ENCODE measurements at places on chromosomes 4 and X. TPM values are rescaled to one million over a fixed set of nuclear protein-coding genes. Genes with fewer than 3 reads are reported as not detected.

DNA sequence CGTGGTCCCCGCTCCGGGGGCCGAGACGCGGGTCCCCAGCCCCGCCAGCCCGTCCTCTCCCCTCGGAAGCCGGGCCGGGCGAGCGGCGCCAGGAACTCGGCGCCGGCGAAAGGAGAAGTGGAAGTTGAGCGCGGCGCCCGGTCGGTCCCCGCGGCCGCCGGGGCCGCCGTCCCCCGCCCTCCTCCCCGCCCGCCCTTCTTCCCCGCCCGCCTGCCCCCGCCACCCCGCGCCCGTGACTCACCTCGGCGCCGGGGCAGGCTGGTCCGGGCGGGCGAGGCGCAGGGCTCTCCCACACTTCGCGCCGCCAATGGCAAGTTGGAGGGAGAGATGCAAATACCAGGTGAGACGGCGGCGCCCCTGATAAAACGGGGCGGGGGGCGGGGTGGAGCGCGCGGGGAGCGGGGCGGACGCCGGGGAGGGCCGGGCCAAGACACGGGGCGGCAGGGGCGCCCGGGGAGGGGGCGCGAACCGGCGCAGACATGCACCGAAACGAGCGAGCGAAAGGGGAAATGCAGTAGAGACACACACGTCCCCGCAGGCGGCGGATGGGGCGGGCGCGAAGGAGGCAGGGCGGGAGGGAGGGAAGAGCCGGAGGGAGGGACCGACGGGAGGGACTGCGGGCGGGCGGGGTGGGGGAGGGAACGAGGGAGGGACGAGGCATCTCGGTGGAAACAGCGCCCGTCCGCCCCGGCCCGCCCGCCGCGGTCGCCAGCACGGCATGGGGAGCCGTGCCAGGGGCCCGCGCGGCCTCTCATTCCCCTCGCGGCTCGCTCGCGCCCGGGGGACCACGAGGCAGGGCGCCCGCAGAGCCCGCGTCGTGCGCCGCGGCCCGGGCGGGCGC is at the start of gene ELF4:
TSS of gene ELF4 (minus strand) at position 119 of the 841 bp plus-strand sequence. CDS start 29,167 bp downstream, outside the sequence.
- DNase-seq = peak; percentile 68

DNA sequence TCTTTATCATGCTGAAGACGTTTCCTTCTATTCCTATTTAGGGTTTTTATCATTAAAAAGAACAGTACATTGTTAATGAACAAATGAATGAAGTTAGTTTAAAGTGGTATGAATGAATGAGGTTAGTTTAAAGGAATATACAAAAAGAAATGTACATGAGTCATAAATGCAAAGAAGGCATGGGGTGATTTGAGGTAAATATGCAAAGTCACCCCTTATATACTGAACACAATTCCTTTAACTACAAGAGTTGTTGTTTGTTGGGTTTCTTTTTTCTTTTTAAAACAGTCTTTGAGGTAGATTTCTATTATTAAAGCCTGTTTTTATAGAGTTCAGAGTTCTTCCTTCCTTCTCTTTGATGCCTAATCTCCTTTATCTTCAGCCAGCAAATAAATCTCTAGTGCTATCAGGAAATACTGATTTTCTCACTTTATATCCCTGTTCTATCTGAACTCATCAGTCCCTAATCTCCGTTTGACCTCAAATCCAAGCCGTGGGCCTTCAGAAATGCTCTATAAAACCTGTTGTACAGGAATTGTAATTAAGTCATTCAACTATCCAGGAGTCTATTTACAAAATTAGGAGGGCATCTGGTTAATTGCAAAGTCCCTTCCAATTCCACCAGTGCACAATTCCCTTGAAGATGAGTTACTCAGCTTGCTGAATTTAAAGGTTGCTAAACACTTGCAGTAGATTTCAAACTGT is 31.6 kb upstream of the ABCG2 start:
- DNase-seq = no peak

RNF212 gene
- 5.6 TPM for total RNA-seq

- DNase-seq = no peak
These were observed 16.0 kb downstream of the CLOCK start for GRCh38 chr4:55530691-55531090.

DNA sequence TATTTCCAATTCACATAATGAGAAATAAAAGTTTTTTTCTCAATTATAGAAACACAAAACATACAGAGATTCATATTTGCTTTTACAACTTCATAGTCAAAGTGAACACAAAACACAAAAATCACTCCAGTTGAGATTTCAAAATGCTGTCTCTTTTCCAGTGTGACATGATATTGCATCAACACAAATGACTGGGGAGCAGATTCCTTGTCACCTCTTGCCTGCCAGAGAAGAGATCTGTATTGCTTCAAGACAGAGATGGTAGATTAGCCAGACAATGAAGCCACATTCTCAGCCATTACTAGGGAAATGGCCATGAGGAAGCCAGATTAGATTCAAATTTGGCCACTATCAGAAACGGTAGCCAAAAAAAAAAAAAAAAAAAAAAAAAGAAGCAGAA is 2313.1 kb upstream of the AGA start:
- DNase-seq = no peak
